ENCODE measurements at places on chromosomes 5 and 9.
A peak's percentile ranks its signal among the peaks of the same experiment; 100 is the strongest.

DNA sequence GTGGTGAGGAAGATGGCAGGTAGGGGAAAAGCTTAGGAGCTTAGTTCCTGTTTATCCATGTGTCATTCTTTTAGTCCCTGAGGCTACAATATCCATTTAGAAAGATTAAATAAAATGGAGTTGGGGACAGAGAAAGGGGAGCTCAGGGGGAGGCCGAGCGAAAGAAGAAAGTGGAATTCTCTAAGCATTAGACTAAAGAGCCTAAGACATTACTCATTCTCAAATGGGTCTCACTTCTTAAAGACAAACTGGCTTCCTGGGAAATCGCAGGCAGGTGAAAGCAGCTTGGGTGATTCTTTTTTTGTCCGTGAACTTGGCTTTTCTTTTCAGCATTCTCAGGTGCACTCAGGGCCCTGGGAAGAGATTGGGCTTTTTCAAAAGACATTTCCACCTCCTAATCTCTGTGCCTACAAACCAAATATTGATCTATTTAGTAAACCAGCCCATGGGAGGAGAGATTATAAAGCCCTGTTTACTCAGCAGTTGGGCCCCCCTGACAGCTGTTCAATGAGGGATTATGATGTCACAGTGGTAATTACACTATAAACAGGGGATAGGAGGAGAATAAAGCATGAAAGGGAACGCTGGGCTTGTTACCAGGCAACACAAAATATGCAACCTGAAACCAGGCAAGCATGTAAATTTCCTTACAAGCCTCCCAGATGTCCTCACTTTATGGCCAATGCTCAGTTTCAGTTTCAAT lies 584.0 kb downstream of the ACTL7B start:
- no peak for DNase-seq

DNA sequence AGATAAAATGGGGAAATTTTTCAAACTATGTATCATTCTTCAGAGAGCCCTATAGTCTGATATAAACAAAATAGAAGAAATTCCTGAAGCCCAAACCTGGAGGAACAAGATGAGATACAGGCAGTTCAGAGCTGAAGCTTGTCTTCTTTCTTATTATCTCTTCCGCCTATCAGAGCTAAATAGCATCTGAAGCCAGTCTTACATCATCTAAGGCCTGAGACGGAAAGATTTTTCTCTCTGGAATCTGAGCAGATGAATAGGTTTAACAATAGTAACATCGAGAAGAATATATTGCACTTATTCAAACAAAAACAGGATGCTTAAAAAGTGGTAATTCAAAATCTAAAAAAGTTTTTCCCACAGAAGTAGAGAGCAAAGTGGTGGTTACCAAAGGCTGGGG lies 59.8 kb downstream of the LPAR1 start:
- DNase-seq, result no peak

GRCh38 chr5:178238711-178239592 lies 6.3 kb upstream of the PHYKPL start:
- peak; percentile 48 for DNase-seq

- DNase-seq, result no peak
Observed at GRCh38 chr9:136114610-136115009, 4.1 kb downstream of the TMEM250 start.

- no peak for DNase-seq
Observed at GRCh38 chr5:135600152-135600570, 21.4 kb upstream of the CXCL14 start.

DNA sequence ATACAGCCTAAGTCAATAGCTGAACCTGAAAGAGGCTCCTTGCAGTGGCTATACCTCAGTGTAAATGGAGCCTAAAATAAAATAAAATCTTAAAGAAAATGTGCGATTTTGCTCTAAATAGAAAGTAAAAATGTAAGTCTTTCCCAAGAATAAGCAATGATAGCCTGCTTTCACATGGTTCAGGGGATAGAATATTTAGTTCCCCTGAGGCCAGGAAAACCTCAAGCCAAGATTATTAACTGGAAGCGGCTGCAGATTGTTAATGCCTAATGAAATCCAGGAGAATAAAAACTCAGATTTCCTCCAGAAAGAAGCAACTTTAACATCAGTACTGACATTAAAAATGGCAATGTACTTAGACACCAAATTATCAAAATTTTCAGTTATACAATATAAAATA lies 463.7 kb downstream of the CYLC2 start:
- DNase-seq, result no peak

GRCh38 chr5:83767409-83767992 lies 46.8 kb upstream of the HAPLN1 start:
- no peak for DNase-seq

GRCh38 chr9:124368692-124369091 lies 46.5 kb downstream of the PSMB7 start:
- DNase-seq, result no peak

DNA sequence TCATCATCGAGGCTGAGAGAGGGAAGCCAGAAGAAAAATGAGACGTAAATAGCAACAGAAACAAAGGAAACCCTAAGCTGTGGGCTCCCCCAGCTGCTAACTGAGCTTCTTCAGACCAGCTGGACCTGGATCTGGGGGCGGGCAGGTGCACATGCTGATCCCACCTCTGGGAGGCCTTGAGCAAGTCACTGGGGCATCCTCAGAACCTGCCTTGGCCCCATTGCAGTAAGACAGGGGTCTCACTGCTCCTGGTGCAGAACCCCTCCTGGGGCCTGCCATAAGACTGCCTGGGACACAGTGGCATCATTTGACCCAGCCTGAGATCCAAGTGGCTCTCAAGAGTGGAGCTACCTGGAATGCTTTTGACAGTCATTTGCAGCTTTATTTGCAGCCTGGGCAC lies 77.4 kb downstream of the PHF2 start:
- no peak for DNase-seq

- DNase-seq, result no peak
Observed at GRCh38 chr9:100125236-100125635, 26.2 kb downstream of the INVS start.

- no peak for DNase-seq
Observed at GRCh38 chr5:123543438-123543837, 31.5 kb downstream of the CSNK1G3 start.

DNA sequence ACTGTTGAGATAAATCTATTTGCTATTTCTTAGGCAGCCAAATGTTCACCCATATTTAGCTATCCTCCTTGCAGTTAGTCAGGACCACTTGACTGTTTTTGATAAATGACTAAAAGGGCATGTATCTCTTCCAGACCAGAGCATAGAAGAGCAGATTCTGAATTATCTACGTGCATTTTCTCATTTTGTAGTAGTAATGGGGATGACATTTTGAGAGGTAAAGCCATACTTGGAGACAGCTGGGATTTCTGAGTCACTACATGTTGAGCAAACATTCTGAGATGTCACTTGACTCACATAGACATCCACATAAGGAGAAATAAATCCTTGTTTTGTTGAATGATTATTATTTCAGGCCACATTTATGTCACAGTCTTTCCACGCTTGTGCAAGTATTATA lies 297.6 kb downstream of the CDH10 start:
- no peak for DNase-seq

DNA sequence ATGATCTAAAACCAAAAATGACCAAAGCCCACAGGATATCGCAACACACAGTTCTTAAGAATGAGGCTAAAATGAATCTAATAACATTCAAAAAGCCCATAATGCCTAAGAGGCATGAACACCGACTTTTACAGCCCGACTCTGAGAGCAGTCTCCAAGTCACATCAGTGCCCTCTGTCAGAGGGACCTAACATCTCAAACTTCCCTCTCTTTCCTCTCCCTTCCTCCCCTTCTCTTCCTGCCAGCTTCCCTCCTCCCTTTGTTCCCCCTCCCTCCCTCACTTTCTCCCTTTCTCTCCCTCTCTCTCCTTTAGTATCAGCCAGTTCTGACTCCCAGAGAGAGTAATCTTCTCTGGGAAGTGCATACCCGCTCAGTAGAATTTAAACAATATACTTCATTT lies 154.4 kb downstream of the GLIS3 start:
- DNase-seq, result no peak

DNA sequence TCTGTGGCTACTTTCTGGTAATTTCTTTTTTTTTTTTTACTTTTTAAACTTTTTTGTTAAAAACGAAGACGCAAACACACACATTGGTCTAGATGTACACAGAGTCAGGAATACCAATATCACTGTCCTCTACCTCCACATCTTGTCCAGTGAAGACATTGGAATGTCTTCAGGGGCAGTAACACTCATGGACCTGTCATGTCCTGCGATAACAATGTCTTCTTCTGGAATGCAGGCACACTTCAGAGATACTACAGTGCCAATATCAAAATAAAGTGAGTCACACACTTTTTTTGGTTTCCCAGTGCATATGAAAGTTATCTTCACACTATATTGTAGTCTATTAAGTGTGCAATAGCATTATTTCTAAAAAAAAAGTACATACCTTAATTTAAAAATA lies 175.9 kb downstream of the ARRDC3 start:
- no peak for DNase-seq

DNA sequence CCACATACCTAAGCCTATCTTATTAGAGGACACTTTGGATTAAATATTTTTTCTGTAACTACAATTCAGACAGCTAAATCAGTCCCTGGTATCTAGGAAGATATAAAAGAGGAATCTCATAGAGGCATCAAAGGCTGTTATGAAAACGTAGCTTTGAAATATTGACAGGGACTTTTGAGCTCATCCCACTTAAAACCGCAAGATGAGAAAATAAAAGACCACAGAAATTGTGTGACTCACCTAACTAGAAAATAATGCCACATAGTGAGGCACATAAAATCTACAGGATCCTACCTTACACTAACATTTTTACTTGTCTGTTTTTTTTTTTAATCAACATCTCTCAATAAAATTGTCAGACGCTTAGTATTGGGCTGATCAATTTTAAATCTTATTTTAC lies 686.5 kb upstream of the COX7C start:
- no peak for DNase-seq

DNA sequence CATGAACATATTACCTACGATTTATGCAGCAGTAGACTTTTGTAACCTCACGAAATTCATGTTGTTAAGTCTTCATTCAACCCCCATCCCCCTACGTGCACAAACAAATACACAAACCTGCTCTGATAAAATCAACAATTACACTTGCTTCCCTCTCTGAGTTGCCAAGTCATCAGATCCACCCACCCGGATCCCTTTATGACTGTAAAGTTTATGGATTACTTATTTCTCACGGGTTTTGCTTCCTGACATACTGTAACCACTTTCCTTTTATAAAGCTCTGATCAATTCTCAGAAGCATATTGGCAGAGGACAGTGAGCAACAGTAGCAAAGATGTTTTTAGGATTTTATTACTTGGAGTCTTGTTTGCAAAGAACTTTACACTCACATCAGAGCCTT lies 70.5 kb downstream of the MLLT3 start:
- DNase-seq, result no peak

- no peak for DNase-seq
Observed at GRCh38 chr5:6686915-6687409, 26.3 kb upstream of the TENT4A start.

DNA sequence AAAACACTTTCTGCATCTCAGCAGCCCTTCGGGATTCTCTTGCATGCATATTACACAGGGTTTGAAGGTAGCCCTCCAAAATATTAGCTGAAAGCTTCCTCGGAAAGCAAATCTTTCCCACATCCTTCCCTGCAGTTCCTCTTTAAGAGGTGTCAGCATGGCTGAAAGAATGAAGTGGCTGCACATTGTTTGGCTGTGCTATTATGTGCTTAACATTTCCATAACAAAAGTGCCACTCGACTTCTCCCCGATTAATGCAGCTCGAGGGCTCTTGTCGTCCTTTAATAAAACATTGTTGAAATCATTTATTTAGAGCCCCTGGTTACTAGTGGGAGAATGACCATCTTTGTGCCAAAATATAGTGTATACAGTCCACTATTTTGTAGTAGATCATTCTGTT lies 6.5 kb downstream of the GAS1 start:
- DNase-seq, result no peak

GRCh38 chr5:104172976-104173375 lies 610.4 kb upstream of the NUDT12 start:
- DNase-seq, result no peak

- DNase-seq, result no peak
Observed at GRCh38 chr9:82275258-82275927, 286.8 kb downstream of the SPATA31D1 start.

DNA sequence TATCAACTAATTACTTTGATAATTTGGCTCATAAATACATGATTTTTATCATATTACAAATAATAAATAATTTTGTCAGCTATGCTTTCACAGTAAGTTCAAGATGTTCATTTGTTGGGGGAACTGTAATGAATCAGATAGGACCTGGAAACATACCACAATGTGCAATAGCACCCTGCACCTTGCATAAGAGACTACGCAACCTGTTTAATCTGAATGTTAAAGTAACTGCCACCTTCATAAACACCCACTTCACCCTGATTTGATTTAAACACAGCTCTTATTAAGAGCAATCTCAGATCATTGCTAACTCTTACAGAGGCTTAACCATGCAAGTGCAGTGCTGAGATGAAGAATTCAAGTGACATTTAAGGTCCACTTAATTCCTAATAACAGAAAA lies 69.1 kb upstream of the GABRA1 start:
- no peak for DNase-seq

- no peak for DNase-seq
Observed at GRCh38 chr9:35834260-35835215, 5.5 kb downstream of the TMEM8B start.

- no peak for DNase-seq
Observed at GRCh38 chr9:115712981-115713380, 440.6 kb upstream of the PAPPA start.

DNA sequence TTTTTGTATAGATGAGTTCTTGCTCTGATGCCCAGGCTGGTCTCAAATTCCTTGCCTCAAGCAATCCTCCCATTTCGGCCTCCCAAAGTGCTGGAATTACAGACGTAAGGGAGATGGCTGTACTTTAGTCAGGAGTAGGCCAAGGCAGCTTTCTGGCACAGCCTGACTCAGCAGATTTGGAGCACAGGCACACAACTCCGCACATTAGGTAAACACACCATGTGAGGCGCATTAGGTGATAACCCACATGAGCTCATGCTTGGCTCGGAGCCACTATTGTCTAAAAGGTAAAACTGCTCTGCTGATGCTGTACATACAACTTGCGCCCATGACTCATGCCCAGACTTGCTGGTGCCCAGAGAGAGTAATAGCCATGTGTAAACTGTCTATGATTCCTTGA lies 1157.9 kb downstream of the TAF11L14 start:
- DNase-seq, result no peak

- DNase-seq, result no peak
Observed at GRCh38 chr5:146238973-146239372, 35.6 kb downstream of the RBM27 start.

GRCh38 chr5:174243904-174244303 lies 198.4 kb downstream of the NSG2 start:
- no peak for DNase-seq

DNA sequence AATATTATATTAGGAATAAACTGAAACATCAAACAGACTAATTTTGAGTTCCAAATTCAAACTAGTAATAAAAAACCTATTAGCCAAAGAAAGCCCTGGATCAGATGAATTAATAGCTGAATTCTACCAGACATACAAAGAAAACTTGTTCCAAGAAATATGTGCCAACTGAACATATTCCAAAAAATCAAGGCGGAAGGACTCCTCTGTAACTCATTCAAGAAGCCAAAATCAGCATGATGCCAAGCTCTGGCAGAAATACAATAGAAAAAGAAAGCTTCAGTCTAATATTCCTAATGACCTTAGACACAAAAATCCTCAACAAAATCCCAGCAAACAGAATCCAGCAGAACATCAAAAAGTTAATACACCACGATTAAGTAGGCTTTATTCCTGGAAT lies 619.1 kb upstream of the COX7C start:
- no peak for DNase-seq

- no peak for DNase-seq
Observed at GRCh38 chr5:179270581-179271427, 74.5 kb downstream of the ADAMTS2 start.

GRCh38 chr5:74201334-74202081 lies 439.0 kb downstream of the ENC1 start:
- DNase-seq, result no peak

GRCh38 chr5:78245136-78245535 lies 49.4 kb downstream of the AP3B1 start:
- no peak for DNase-seq

All from CD4-positive, alpha-beta T cell treated with Interleukin-21 for 1 hour (primary cell).